CD4-positive, alpha-beta T cell (primary cell): ENCODE measurements at places on chromosomes 6 and 20.

- DNase-seq = no peak
Observed at GRCh38 chr20:53937339-53937741, 133.1 kb downstream of the BCAS1 start.

DNA sequence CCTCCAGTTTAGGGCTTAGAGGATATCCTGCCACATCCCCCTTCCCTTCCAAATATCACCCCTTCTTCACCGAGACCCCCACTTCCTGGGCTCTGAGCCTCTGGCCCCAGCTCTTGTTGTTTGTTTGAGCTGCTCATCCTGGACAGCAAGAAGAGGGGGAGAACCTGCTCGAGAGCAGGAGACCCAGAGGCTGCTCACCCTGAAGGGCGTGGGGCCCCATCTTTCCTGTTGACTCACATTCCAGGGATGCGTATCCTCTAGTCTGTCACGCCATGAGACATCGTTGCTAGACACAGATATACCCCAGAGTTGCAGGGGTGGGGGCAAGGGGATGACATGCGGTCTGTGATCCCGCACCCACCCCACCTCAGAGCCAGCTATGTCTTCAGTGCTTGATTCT is 5.7 kb upstream of the TNXB start:
- DNase-seq = no peak

- no peak for DNase-seq
Observed at GRCh38 chr6:13038741-13039190, 289.6 kb downstream of the TBC1D7 start.

DNA sequence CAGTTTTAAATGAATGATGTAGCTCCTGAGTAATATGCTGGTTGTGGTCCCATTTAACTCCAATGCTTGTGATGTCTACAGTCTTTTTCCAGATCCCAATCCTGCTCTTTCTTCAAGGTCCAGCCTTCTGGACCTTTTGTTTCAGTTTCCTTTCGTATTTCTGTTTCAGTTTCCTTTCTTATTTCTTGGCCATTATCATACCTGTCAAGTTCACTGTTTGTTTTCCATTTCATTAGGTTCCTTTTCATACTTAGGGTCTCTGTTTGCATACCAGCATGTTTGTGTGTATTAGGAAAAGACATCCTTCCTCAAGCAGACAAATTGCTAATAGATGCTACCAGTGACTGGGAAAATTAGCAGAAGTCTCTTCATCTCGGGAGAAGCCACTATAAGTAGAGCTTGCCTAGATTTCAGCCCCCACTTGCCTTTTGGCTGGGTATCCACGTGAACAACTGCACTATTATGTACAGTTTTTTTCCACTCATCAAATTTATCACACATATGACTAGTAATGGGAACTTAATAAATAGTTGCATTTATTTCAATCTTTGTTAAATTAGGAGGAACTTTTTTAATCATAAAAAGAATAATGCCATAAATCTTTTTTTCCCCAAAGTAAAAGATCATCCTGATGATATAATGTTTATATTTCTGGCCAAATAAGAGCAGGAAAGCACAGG is 583.4 kb downstream of the BCKDHB start:
- no peak for DNase-seq

DNA sequence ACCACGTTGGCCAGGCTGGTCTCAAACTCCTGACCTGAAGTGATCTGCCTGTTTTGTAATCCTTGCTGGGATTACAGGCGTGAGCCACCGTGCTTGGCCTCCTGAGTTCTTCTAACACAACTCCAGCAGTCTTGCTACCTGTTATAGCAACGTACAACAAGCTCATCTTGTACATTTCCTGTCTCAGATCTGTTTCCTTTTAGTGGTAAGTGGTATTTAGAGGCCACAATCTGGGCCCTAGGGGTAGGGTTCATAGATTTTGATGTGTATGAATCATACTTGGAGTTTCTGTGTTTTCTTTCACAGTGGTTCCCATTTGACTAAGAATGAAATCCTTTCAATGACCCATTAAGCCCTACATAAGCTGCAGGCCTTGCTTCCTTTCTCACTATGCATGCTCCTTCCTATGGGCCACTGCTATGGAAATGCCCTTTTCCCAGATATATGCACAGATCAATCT is 27.1 kb upstream of the SYNCRIP start:
- peak; percentile 7 for DNase-seq

GRCh38 chr20:3464166-3464565 is 6.7 kb upstream of the ATRN start:
- DNase-seq = no peak

DNA sequence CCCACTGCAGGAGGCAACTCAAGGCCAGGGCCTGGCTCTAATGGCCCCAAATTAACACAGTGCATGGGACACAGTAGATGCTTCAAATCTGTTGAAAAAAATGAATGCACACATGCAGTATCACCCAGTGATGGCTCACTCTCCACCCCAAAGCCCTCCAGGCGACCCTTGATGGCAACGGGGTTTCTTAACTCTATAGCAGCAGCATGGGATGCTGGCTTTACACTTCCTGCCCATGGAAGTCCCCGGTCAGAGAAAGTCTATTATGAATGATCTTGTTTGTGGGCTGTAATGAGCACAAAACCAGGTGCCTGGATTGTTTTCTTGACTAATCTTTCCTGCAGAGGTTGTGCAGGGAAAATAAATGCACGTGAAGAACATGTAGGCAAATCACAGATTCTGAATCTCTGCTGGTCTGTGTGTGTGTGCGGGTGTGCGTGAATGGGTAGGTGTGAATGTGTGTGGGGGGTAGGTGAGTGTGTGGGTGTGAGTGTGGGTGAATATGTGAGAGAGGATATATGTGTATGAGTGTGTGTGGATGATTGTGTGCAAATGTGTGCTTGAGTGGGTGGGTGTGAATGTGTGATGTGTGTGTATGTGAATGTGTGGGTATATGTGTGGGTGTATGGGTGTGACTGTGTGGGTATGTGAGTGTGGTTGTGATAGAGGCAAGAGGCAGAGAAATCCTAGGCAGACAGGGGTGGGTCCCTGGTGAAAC is 60.1 kb upstream of the MLN start:
- DNase-seq = no peak

DNA sequence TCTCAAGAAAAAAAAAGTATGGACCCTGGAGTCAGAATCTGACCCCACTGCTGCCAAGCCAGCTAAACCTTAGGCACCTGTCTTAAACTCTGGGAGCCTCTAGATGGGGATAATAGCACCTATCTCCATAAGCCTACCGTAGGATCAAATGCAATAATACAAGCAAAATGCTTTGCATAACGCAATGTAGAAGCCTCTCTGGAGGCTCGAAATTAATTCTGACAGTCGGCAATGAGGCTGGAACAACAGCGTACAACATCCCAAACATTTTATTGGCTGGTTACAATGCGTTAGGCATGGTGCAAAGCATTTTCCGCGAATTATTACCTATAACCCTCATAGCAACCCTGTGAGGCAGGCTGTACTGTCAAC is 521 bp downstream of the CDK5RAP1 start:
- peak; percentile 36 for DNase-seq

- DNase-seq = no peak
Observed at GRCh38 chr6:140208286-140208685, 833.8 kb upstream of the CITED2 start.

DNA sequence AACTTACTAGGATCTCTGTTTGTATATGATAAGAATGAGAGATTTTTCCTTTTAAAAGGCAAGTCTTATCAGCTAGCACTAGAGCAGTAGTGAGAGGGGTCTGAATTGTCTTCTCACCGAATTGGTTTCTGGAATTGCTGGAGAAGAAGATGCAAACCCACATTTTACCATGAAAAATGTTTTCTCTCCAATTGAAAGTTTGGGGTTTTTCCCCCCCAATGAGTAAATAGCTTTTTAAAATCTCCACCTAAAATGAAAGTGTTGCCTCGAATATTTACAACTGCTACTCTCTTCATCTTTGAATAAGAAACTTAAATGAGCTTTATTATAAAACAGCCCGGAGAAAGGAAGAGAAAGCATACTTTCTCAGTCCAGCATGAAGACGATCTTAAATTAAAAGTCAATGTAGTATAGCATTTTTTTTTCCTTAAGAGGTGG is 1.8 kb downstream of the TCF21 start:
- DNase-seq = no peak

GRCh38 chr20:17969278-17969883 is 563 bp downstream of the MGME1 start:
- no peak for DNase-seq

DNA sequence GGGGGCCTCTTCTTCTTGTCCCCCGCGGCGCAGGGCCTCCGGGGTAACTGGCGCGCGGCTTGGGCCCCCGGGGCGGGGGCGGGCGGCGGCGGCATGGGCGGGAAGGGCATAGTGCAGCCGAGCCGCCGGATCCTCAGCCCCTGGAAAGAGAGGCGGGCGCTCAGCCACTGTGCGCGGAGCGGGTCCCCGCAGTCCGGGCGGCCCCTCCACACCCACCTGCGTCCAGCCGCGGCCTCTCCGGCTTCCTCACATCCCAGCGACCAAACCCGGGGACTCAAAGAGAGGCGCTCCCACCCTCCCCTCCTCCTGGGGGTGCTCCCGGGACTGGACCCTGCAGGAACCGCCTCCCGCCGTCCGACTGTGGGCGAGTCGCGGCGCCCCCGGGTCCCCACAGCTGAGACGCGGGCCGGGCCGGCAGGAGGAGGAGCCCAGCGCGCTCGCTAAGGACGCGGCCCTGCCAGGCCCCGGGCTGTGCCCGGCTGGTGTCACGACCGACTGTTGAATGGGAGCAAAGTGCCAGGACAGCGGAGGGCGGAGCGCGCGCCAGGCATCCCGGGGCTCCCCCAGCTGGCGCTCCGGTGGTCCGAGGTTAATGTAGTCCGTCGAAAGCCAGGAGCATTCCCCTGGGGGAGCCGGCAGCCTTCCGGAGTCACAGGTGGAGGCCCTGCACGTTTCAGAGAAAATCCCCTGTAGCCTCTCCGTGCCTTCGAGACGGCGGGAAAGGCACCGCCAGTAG is at the start of gene PRR18:
Gene PRR18 (minus strand): TSS at position 360 of the 736 bp plus-strand sequence. CDS start 250 bp downstream, at position 110.
- no peak for DNase-seq

DNA sequence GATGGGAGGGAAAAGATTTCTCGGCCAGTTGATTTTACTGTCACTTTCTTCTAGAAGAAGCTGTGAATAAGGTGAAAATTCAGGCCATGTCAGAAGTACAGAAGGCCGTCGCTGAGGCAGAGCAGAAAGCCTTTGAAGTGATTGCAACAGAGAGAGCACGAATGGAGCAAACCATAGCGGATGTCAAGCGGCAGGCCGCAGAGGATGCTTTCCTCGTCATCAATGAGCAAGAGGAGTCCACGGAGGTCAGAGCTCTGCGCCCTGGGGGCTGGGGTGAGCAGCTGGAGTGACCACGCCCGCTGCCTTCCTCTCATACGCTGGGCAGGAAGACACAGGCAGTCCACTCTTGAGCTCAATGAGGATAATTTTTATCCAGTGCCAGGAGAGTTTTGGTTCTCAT is 21.8 kb upstream of the C20orf144 start:
- no peak for DNase-seq

GRCh38 chr6:13327691-13328075 is 654 bp downstream of the TBC1D7 start:
- no peak for DNase-seq

DNA sequence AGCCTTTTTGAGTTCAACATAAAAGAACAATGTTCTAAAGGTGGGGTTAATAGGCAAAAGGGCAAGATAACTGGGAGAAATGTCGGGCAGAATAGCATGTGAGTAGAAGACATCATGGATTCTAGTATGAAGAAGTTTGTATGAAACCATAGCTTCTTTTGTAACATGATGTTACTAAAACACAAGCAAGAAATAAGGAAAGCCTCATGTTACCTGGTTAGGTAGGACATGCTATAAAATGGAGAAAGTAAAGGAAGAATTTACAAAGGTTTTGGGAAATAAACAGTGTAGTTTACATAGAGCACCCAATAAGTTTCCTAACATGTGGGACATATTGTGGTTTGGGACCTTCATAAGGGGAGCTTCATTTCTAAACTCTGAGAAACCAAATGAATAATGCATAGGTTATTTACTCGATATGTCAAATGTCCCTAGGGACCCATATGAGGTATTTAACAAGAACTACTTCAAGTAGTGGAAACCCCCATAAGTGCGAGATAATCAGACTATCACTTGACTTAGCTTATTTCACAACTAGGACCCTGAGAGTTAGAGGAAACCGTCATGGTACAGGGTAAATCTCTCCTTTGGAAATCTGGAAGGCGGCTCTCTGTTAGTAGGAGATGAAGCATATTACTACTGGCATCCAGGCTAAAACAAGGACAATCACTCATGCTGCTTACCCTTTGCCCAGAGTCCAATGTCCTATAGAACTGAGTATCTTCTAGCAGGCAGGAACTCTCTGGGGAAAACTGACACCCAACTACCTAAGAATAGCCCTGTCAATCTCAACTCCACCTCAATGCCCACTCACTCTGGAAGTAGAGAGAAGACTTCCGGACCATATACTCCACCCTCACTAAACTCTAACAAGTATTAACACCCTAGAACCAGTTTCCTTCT is 57.5 kb downstream of the ILRUN start:
- no peak for DNase-seq

GRCh38 chr6:44522871-44523270 is 135.4 kb downstream of the CDC5L start:
- no peak for DNase-seq

DNA sequence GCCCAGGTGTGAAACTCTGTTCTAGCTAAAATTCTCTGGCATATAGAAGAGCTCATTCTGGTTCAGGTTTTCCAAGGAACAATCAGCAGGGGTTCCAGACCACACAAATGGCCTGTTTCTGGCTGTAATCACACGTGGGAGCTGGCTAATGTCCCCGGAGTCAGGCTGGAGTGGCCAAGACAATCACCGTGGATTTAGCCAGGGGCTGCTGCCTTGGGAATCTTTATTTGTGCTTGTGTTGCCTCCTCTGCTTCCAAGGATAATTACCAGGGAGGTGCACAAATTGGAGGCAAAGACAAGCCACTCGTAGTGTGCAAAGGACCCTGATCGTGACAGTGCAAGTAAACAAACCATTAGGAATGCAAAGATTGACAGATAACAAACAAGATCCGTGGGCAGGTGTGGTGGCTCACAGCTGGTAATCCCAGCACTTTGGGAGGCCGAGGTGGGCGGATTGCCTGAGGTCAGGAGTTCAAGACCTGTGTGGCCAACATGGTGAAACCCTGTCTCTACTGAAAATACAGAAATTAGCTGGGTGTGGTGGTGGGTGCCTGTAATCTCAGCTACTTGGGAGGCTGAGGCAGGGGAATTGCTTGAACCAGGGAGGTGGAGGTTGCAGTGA is 77.3 kb downstream of the KCNB1 start:
- no peak for DNase-seq

DNA sequence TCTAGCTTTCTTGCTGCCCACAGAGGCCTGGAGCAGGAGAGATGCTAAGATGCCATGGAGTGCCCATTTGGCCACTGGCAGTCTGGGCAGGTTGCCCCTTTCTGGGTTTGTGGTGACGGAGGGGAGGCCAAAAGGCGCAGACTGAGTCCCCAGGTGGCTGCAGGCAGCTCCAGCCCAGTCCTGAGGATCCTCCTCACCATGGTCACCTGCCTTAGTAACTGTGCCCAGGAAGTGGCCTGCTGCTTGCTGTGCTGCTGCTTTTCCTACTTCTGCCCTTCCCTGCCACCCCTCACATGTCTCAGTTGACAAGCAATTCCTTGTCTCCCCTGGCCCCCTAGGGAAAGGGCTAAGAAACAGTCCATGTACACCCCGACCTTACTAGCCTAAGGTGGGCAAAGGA is 35.3 kb upstream of the KIFC1 start:
- DNase-seq = no peak
